ENCODE measurements at places on chromosomes 6 and 20.
A peak's percentile ranks its signal among the peaks of the same experiment; 100 is the strongest.

- no peak for DNase-seq
These were observed 266.3 kb downstream of the ERMARD start for GRCh38 chr6:170017603-170018320.

DNA sequence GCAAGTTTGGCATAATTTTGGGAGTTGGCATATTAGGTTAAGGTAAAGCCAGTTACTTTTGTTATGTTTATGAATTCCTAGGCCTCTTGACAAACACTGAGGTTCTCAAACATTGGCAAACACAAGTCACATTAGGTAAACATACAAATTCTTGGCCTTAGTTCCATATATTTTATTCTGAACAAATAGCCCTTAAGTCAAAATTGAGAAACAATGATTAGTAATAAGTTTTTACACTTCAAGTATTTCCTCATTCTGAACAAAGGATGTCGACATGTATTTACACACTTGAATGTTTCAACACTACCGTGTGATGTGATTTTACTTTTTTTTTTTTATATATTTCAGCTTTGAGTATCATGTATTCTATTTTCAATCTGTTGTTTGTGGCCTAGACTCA lies 3.8 kb upstream of the ECHDC1 start:
- no peak for DNase-seq

DNA sequence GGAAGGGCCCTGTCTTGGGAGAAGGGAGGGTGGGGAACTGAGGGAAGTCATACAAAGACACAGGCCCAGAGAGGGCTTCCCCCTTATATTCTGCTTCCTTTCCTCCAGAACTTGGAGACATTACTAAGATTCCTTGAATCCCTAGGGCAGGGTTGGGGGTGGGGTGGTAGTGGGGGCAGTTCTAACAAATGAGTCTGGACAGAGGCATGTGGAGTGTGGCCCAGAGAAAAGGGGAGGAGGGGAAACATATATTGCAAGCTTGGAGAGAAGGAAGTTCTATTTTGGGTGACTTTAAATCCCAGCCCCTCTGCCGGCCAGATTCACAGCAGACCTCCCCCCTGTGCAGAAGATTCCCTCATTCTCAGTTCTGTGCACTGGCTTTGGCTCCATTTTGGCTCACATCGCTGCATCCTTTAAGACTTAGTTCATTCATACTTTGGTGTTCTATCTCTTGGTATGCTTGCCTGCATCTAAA lies 43.7 kb downstream of the DAAM2 start:
- DNase-seq = no peak

- DNase-seq = no peak
These were observed 2.9 kb upstream of the SMIM28 start for GRCh38 chr6:138374815-138375214.

DNA sequence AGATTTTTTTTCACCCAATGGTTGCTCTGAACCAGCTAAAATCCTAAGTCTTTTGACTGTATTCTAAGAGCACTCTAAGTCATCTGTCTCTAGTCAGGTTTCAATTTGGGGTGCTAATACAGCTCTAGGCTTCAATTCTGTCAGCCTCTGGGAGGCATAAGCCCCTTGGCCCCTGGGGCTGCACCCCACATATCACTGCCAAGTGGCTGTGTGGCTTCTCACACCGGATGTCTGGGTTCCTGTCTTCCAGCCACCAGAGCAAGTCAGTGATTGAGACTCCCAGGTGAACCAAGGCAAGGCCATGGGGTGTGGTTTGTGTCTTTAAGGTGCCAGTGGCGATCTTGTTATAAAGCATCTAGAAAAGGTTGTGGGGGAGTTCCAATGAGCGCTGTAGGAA lies 136.5 kb downstream of the TMEM242 start:
- DNase-seq = peak; percentile 19

DNA sequence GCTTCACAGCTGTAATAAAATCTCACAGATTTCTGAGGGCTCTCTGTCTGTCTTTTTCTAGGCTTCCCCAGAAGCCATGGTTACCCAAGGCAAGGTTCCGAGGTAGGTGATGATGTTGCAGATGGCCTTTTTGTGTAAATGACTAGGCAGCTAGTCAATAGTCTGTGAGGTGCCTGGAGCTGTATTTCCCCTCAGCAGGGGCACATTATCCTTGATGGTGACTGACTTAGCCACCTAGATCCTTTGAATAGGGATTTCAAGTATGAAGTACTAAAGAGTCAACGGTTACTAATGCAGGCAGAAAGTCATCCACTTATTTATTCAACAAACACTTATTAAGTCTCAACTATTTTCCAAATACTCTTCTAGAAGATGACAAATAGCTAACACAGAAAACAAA lies 49.3 kb upstream of the L3MBTL3 start:
- no peak for DNase-seq

DNA sequence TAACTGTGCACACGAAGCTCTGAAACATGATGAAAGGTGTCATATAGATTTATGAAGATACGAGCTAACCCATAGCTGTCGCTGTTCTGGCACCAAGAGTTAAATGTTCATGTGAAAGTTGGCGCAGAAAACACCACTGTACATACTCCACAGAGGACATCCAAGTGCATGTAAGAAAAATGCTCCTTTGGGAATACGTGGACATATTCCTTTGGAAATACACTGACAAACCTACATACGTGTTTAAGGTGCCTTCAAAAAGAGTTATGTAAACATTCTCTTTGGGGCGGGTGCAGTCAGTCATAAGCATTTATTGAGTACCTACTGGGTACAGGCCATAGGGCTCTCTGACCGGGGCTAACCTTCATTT lies 723 bp upstream of the ARID1B start:
- DNase-seq = peak; percentile 60

- no peak for DNase-seq
These were observed 22.5 kb upstream of the NHSL1 start for GRCh38 chr6:138521790-138522189.

GRCh38 chr6:129749749-129750120 lies 39.8 kb upstream of the ARHGAP18 start:
- peak; percentile 72 for DNase-seq

DNA sequence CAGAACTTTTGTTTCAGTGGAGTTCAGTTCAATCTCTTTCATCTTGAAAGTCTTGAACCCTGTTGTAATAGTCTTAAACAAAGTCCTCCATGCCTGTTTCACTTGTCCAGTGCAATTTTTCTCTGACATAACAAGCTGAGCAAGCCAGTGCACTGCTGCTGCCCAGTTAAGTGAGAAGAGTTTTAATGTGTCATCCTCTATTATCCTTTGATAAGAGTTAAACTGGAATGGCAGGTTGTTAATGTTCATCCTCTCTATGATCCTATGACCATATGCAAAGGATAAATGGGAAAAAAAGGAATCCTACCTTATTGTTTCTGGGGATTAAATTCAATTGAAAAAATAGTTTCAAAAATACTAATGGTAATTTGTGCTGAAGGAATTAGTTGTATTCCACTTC lies 197.5 kb downstream of the FRK start:
- DNase-seq = no peak

GRCh38 chr6:152170702-152171667 lies 363.5 kb downstream of the ESR1 start:
- DNase-seq = peak; percentile 73

GRCh38 chr6:107764684-107765460 lies 59.2 kb downstream of the SCML4 start:
- DNase-seq = no peak

DNA sequence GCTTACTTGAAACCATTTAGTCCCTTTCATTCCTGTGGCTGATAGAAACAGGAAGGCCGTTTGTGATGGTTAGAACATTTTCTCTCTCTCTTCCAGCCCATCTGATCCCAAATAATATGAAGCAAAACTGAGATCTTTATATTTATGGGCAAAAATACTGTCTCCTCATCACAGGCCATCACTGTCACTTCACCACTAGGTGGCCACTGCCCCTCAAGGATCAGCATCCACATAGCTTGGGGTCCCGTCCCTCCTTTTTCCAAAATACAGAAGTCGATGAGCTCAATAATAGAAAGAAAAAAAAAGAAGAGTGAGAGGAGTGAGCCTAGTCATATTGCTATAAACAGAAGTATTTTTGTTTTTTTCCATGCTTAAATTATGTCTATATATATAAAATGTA lies 46.4 kb upstream of the LAMP5 start:
- DNase-seq = no peak

DNA sequence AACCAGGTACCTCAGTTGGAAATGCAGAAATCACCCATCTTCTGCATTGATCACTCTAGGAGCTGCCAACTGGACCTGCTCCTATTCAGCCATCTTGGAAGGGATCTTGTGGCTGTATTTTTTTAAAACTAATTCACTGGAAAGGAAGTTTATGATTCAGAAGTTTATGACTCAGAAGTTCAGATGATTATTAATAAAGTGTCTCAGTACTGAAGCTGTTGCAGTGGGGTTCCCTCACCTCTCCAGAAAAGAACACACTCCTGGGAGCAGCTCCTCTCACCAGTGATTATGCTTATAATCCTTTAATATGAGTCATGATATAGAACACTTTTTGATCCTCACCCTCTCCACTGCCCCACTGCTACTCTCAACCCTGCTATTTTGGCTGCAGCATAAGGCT lies 291.2 kb upstream of the HS3ST5 start:
- no peak for DNase-seq

DNA sequence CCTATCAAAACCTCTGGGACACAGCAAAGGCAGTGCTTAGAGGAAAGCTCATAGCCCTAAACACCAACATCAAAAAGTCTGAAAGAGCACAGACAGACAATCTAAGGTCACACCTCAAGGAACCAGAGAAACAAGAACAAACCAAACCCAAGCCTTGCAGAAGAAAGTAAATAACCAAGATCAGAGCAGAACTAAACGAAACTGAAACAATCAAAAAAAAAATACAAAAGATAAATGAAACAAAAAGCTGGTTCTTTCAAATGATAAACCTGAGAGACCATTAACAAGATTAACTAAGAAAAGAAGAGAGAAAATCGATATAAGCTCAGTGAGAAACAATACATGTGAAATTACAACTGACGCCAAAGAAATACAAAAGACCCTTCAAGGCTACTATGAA lies 34.8 kb upstream of the RUNX2 start:
- DNase-seq = peak; percentile 44

DNA sequence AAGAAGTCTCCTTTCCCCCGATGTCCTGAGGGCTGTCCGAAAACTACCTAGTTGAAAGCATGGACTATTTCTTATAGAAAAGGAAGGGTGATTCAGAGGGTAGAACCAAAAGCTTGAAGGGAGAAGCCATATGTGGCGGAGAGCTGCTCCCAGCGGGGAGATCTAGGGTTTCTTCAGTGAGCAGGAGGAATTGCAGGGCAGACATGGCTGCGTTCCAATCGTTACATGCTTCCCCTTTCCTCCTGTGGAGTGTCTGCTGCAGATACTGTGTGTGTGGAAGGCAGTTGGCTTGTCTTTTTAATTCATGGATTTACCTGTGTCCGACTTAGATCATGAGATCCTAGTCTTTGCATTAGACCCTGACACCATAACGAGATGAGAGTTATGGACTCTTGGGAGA lies 799.5 kb downstream of the QKI start:
- no peak for DNase-seq

DNA sequence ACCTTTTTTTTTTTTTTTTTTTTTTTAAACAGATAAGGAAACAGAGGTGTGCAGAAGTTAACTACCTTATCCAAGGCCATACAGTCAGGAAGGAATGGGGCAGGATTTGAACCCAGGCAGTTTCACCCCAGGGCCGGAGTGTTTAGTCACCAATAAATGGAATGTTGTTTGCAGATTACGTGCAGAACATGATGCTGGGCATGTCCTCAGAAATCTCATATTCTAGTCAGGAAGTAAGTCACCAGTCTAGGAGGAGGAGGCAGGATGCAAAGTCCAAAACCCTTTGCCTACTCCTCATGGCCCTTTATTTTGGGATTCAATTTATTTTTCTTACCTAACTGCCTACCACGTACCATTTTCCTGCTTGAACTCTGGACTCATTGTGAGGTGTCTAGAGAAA lies 57.1 kb upstream of the LRRC1 start:
- DNase-seq = no peak

GRCh38 chr6:100309174-100309573 lies 155.5 kb downstream of the SIM1 start:
- DNase-seq = no peak

DNA sequence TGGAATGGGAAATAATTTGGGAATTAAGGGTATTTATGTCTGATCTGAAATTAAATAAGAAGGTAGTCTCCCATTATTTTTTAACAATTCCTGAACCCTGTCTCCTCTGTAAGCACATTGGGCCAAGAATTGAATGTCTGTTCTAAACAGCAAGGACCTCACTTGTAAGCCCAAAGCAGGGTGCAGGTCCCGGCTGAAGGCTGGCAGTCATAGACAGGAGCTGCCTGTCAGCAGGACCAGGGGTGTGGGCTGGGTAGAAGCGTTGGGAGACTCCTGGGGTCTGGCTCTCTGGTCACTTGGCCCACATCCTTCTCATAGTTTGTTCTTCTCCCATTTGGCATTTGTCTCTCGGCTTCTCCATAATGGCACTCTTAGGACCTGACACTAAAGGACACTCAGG lies 75.6 kb downstream of the SNX9 start:
- no peak for DNase-seq

GRCh38 chr20:14918976-14919375 lies 581.6 kb upstream of the FLRT3 start:
- DNase-seq = no peak

DNA sequence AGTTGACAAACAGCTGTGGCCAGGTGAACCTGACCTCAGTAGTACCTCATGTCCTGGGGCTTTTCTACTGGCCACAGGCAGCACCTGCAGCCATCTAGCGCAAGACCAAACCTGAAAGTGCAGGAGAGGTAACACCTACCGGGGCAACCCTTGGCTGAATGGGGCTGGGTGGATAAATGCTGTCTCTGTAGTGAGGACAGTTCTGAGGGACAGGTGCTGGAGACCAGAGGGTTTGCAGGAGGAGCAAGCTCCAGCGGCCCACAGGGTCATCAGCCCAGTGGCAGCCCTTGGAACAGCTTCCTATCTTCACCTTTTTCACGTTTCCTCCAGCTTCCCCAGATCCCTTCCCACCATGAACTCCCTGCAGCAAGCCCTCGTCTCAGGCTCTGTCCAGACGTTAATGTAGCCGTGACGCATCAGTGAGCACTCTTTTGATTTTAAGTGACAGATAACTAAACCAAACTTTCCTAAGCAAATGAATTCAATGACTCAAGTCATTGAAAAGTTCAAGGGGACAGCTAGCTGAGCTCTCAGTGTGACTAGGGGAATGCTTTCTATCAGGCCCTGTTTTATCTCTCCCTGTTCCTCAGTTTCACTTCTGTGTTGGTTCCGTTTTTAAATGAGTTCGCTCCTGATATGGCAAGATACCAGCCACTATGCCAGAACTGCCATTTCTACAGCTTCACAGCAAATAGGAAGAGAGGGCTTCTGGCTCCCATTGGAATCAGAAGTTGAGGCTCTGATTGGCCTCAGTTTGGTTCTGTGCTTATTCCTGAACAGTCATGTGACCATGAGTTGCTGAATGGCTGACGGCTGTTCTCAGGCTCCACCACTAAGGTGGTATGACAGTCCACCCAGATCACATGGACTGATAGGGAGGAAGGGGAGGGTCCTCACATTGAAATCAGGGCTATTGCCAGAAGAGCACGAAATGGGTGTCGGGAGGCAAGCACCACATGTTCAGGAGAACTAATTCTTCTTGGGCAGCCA lies 12.1 kb upstream of the PFDN4 start:
- no peak for DNase-seq

GRCh38 chr6:150263765-150264404 lies 104.9 kb upstream of the IYD start:
- DNase-seq = peak; percentile 38

Data from CD4-positive, alpha-beta T cell treated with Interleukin-17A for 1 hour (primary cell).